ENCODE measurements at places on chromosomes 7 and 10.

DNA sequence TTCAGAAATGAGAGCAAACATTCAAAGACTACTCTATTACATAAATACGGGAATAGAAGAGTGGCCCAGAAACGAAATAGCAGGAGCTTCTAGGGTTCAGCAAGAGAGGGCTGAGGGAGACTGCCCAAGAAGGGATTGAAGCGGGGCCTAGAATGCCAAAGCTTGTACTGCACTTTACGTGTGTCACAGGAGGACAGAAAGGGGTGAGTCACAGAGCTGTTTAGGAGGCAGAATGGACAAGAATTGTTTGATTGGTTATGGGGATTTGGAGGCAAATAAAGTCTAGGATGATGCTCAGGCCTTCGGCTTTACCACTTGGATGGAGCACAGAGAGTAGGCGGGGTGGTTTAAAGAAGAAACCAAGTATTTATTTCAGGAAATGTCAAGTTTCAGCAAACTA lies 11.3 kb upstream of the FXYD4 start:
- H3K27ac ChIP-seq: no peak overlapping the region
- H3K4me1 ChIP-seq: peaks cover 13% of the 10 kb centered on the region
- H3K27me3 ChIP-seq: no peaks in the 10 kb centered on the region
- no peak for DNase-seq
- H3K4me3 ChIP-seq: no peak overlapping the region

- no peaks in the 10 kb centered on the region for H3K27me3 ChIP-seq
- no peaks in the 10 kb centered on the region for H3K4me1 ChIP-seq
- no peak overlapping the region for H3K4me3 ChIP-seq
- no peaks in the 10 kb centered on the region for H3K36me3 ChIP-seq
- no peak overlapping the region for H3K27ac ChIP-seq
- DNase-seq: no peak
Measured at GRCh38 chr10:4807761-4808507, 18.1 kb upstream of the AKR1E2 start.

DNA sequence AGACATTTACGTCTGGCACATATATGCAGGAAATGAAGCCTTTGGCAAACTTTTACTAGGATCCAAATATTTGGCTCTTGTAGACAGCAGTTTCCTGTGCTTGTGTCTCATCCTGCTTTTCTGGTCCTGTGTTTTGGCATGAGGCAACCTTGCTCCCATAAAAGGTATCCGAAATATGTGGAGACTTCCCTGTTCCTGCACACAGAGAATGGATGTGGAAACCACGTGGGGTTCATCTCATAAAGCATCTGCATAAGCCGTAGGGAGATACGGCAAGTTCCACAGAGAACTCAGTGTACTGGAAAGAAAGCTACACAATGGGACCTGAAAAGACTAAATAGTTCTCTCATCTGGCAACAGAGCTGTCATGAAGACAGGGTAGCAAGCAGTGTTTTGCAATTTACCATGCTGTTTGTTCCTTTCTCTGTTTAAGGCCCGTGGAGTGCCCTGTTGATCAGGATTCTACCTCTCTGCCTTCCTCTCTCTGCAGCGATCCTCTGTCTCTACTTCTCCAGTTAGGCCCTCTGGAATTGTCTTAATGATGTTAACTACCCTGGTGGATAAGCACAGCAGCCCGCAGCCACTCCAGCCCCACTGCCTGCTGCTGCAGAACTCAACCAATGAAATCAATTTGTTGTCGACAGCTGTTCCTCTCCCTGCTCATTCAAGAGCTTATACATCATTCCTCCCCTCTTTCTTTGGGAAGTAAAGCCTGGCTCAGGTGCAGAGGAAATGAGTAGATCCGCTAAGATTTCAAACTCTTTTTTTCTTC lies 293.6 kb downstream of the CSTF2T start:
- H3K27me3 ChIP-seq: no peaks in the 10 kb centered on the region
- H3K27ac ChIP-seq: peak overlapping the region; percentile 57
- no peak for DNase-seq

GRCh38 chr10:32269343-32270100 lies 77.4 kb downstream of the EPC1 start:
- no peak for DNase-seq
- H3K4me3 ChIP-seq: no peak overlapping the region
- no peaks in the 10 kb centered on the region for H3K4me1 ChIP-seq

DNA sequence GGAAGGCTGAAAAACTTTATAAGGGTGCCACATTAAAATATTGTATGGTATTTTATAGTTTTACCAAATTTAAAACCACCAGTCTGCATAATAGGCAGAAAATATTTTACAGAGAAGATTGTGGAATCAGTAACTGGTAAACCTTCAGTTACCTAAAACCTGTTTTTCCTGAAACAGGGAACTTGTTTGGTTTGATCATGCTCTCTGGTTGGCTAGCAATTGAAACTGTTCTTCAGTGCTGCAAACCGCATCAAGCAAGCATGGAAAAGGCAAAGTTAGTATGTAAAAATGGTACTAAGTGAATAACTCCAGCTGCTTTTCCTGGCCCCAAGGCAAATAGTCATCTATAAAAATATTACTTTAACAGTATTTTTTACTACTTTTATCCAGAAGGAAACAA lies 316.9 kb upstream of the LRRN3 start:
- no peaks in the 10 kb centered on the region for H3K4me1 ChIP-seq
- no peaks in the 10 kb centered on the region for H3K36me3 ChIP-seq
- H3K4me3 ChIP-seq: no peak overlapping the region
- DNase-seq: no peak
- no peaks in the 10 kb centered on the region for H3K27me3 ChIP-seq

DNA sequence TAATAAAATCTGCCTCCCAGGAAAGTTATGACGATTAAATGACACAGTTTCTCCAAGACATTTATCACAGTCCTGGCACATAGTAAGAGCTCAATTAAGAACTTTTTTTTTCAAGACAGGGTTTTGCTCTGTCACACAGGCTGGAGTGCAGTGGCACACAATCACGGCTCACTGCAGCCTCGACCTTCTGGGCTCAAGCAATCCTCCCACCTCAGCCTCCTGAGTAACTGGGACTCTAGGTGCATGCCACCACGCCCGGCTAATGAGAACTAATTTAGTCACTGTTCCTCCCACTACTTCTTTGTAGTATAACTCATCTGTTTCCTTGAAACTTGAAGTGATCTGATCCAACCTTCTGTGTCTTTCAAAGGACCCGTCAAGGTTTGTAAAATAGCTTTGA lies 42.2 kb upstream of the MXI1 start:
- H3K27ac ChIP-seq: no peak overlapping the region
- H3K4me3 ChIP-seq: no peak overlapping the region
- no peaks in the 10 kb centered on the region for H3K27me3 ChIP-seq
- peaks cover 13% of the 10 kb centered on the region for H3K4me1 ChIP-seq

- H3K4me3 ChIP-seq: no peak overlapping the region
- H3K36me3 ChIP-seq: no peaks in the 10 kb centered on the region
- no peak overlapping the region for H3K27ac ChIP-seq
Measured at GRCh38 chr7:151852486-151853396, 24.2 kb downstream of the PRKAG2 start.

- no peaks in the 10 kb centered on the region for H3K36me3 ChIP-seq
- no peaks in the 10 kb centered on the region for H3K4me1 ChIP-seq
- no peak overlapping the region for H3K4me3 ChIP-seq
- no peak overlapping the region for H3K27ac ChIP-seq
Measured at GRCh38 chr7:87027900-87028299, 31.6 kb downstream of the ELAPOR2 start.

DNA sequence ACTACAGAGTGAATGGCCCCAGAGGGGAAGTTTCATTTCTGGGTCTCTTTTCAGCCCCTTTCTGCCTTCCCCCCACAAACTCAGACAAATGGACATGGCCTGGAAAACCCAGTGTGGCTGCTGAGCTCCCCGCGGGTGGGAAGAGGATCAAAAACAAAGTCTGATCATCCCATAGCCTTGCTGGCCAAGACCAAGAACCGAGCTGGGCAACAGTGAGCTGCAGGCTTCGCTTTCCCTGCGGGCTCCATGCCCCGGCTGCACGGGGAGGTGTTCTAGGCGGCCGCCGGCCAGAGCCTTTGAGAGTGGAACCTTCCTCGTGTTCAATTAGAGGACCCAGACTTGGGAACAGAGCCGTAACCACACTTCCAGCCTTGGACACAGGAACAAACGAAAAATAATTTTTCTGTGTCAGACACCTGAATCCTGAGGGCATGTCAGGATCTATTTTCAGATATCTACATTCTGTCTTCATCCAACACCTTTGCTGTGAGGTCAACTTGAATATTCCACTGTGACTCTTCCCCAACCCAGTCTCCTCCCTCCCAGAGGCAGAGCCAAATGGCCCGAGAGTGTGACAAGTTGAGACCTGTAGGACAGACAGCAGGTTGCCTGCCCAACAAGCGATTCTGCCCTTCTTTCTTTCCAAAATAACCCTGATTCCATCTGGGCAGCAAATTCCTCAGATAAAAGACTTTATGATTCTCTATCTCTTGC lies 26.0 kb downstream of the WDR86 start:
- no peaks in the 10 kb centered on the region for H3K27me3 ChIP-seq
- H3K4me1 ChIP-seq: peaks cover 33% of the 10 kb centered on the region

DNA sequence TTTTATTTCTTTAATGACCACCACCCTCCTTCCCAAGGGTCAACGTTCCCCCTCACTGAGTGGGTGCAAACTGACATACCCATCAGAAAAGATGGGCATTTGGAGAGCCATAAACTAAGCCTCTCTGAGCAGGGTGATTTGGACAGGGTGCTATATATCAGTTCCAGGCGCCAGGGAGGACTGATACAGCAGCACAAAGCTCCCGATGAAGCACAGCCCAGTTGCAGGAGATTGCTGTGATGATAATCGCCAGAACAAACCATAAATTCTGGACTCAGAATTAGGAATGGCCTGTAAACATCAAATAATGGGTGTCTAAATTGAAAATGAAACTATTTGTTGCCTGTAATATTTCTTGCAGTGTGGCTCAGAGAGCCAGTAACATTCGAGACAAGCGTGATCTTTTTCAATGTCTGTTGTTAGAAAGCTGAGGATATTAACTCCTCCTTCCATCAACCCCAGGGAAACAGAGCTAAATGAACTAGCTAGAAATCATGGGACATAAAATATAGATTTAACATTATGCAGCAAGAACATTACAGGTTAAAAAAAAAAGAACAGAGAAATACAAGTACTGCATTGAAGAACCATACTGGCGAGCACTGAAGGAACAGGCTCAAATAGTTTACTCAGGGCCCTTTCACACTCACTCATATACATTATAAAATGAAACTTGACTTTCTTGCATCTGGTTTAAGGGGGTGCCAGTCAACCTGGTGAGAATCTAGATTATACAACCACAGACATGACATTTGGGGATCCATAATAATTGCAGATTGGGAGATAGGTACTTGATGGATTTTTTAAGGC lies 137.5 kb upstream of the LRRTM3 start:
- no peaks in the 10 kb centered on the region for H3K36me3 ChIP-seq
- no peaks in the 10 kb centered on the region for H3K4me1 ChIP-seq
- no peak overlapping the region for H3K4me3 ChIP-seq
- DNase-seq: no peak
- no peaks in the 10 kb centered on the region for H3K27me3 ChIP-seq
- H3K27ac ChIP-seq: no peak overlapping the region

DNA sequence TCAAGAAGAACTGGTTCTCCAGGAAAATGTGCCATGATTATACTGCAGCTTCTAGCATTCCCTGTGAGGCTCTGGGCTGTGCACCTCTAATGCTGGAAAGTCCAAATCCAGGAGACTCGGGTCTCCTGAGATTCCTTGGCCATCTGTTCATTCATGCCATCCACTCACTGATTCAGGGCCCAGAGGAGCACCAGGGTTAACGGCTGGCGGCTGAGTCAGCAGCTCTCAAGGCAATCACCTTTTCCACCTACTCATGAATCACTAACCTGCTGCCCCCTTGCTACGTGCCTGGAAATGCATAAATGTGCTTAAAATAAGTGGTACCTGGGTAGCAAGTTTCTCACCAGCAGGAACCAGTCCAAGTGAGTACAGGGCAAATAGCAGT lies 132.7 kb downstream of the KCNMA1 start:
- no peaks in the 10 kb centered on the region for H3K27me3 ChIP-seq
- H3K36me3 ChIP-seq: no peaks in the 10 kb centered on the region
- peaks cover 25% of the 10 kb centered on the region for H3K4me1 ChIP-seq
- no peak overlapping the region for H3K27ac ChIP-seq

- H3K4me1 ChIP-seq: peaks cover 23% of the 10 kb centered on the region
- H3K27me3 ChIP-seq: no peaks in the 10 kb centered on the region
- H3K4me3 ChIP-seq: no peak overlapping the region
- no peak overlapping the region for H3K27ac ChIP-seq
Measured at GRCh38 chr10:35359056-35359455, 22.7 kb downstream of the CCNY start.

- H3K4me3 ChIP-seq: no peak overlapping the region
- no peaks in the 10 kb centered on the region for H3K36me3 ChIP-seq
Measured at GRCh38 chr10:94315024-94315451, 47.7 kb downstream of the NOC3L start.

GRCh38 chr10:5958675-5959074 lies 18.7 kb downstream of the IL15RA start:
- no peak overlapping the region for H3K4me3 ChIP-seq
- H3K36me3 ChIP-seq: peaks cover 47% of the 10 kb centered on the region
- DNase-seq: no peak
- no peaks in the 10 kb centered on the region for H3K27me3 ChIP-seq
- H3K4me1 ChIP-seq: no peaks in the 10 kb centered on the region
- no peak overlapping the region for H3K27ac ChIP-seq

GRCh38 chr7:50558294-50559053 lies 6.7 kb downstream of the DDC start:
- H3K4me3 ChIP-seq: no peak overlapping the region
- no peak overlapping the region for H3K27ac ChIP-seq
- no peaks in the 10 kb centered on the region for H3K4me1 ChIP-seq
- no peak for DNase-seq
- no peaks in the 10 kb centered on the region for H3K36me3 ChIP-seq

DNA sequence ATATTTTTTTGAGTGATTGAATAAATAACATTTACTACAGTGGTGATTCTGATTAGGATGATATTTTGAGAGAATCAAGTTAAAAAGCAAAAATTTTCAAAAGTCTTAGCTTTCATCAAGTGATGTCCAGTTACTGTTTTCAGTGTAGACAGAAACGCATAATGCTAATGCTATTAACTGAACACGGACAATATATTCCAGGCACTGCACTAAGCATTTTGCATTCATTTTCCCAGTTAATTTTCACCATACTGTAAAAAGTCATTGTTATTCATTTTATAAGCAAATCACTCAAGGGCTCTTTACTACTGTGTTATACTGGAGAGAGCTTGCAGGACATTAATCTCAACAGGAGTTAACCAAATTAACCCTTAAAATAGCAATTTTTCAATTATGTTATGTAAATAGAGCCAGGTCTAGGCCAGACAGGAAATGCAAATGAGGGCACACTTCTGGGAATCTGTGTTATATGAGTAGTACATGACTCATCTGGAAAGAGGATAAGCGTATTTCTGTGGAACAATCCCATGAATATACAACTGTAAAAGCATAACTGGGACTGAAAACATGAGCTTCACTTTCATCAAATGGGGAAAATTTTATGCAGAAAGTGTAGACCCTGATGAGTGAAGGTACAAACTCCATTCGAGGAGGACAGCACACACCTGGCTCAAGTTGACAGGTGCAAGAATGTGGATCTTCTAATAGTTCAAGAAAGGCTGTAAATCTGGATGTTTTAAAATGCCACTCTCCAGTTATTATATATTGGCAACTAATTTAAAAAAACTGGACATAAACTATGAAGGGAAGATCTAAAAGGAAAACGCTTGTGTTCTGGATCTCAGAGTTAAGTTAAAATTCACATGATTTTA lies 75.4 kb downstream of the ANK3 start:
- no peak overlapping the region for H3K27ac ChIP-seq
- H3K4me3 ChIP-seq: no peak overlapping the region
- no peak for DNase-seq
- no peaks in the 10 kb centered on the region for H3K36me3 ChIP-seq
- no peaks in the 10 kb centered on the region for H3K4me1 ChIP-seq

GRCh38 chr10:124022066-124022465 lies 71.3 kb downstream of the CHST15 start:
- H3K27ac ChIP-seq: no peak overlapping the region
- no peak for DNase-seq
- no peaks in the 10 kb centered on the region for H3K27me3 ChIP-seq
- no peaks in the 10 kb centered on the region for H3K36me3 ChIP-seq
